PC-9 (cell line): ENCODE measurements at places on chromosomes 2 and 18. TPM values are rescaled to one million over a fixed set of nuclear protein-coding genes. Genes with fewer than 3 reads are reported as not detected.
A peak's percentile ranks its signal among the peaks of the same experiment; 100 is the strongest.

DNA sequence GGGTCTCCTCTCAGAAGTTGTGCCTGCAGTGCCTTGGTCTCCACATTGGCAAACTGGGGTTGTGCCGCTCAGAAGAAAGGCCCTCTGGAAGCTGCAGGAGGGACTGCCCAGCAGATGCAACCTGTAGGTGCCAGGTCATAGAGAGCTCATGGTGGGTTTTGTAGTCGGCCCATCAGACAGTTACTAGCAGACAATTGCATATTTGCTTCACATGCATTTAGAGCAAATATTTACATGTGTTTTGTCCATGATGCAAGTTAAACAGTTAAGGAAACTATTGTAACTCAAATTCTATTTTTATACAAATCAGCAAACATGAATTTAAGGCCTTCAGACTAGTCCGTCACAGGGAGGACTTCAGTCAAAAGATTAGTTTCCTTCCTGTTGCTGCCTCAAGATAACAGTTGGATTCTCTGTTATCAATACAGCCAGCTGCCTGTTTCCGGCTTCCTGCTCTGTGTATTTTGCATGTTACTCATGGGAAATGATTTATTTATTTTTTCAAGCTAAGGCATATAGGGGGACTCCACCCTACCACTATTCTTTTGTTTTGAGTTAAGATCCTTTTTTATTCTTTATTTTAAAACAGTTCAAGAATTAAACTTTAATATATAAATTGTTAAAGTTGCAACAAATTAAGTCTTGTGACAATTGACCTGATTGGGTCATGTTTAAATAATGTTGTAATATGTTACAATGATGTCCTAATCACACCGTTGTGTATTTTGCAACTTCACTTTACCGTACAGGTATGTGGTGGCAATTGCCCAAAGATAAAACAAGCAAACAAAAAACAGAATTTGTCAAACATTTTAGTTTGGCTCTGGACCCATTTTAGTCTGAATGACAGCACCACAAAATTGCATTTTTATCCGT, 133.5 kb downstream of the SPTBN1 start:
- H3K27me3 ChIP-seq, result no peaks in the 10 kb centered on the region
- H3K4me3 ChIP-seq, result no peak overlapping the region
- peaks cover 4% of the 10 kb centered on the region; the same call in 1 of the 2 replicates for H3K36me3 ChIP-seq
- DNase-seq, result no peak

Gene AKAIN1
- not detected in 2 replicates for total RNA-seq

- H3K27me3 ChIP-seq, result no peaks in the 10 kb centered on the region
- no peaks in the 10 kb centered on the region for H3K36me3 ChIP-seq
- no peak for DNase-seq
- no peak overlapping the region for H3K27ac ChIP-seq
- H3K4me1 ChIP-seq, result no peaks in the 10 kb centered on the region; the same call in 1 of the 2 replicates
- H3K4me3 ChIP-seq, result no peak overlapping the region
These were observed 250.7 kb downstream of the LPIN1 start for GRCh38 chr2:11997142-11997541.

GRCh38 chr18:59861009-59861408, 38.8 kb upstream of the PMAIP1 start:
- H3K36me3 ChIP-seq, result no peaks in the 10 kb centered on the region
- no peak for DNase-seq
- no peak overlapping the region for H3K27ac ChIP-seq
- H3K27me3 ChIP-seq, result no peaks in the 10 kb centered on the region
- no peak overlapping the region for H3K4me3 ChIP-seq
- peaks cover 34% of the 10 kb centered on the region for H3K4me1 ChIP-seq

DNA sequence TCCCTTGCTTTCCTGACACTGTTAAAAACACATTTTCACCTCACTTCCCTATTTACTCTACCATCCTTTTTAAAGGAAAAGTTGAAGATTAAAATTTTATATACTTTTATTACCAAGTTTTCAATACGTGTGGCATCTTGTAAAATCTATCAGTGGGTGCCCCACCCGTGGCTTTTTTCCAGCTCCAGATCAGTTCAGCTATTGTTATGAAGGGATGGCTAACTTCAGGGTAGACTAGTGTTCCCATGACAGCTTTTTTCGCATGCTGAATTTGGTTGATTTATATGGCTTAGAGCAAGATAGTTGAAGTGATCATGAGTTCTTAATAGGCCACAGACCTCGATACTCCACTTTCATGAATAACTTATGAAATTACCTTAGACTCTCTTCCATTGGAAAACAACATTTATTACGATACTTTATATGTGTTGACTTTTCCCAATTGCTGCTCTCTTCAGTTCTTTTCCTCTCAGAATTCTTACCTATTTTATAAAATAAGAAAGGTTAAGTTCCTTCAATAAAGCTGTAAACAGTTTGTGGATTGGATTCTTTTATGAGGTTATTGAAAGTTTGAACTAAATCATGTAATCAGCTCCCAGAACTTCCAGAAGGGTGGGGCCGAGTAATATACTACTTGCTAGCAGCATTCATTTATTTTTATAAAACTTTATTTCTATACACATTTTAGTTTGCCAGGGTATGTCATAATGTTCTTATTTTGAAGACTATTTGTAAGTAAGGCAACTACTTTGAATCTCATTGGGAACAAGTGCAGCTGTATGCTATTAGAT, 680.9 kb downstream of the SATB2 start:
- H3K36me3 ChIP-seq, result no peaks in the 10 kb centered on the region
- H3K27me3 ChIP-seq, result no peaks in the 10 kb centered on the region
- no peak overlapping the region for H3K27ac ChIP-seq

Gene RIT2
- total RNA-seq, result not detected in 2 replicates

GRCh38 chr18:61435064-61435652, 101.9 kb downstream of the CDH20 start:
- no peak overlapping the region for H3K4me3 ChIP-seq
- H3K36me3 ChIP-seq, result no peaks in the 10 kb centered on the region
- no peaks in the 10 kb centered on the region for H3K27me3 ChIP-seq
- no peak for DNase-seq
- no peaks in the 10 kb centered on the region for H3K4me1 ChIP-seq

DNA sequence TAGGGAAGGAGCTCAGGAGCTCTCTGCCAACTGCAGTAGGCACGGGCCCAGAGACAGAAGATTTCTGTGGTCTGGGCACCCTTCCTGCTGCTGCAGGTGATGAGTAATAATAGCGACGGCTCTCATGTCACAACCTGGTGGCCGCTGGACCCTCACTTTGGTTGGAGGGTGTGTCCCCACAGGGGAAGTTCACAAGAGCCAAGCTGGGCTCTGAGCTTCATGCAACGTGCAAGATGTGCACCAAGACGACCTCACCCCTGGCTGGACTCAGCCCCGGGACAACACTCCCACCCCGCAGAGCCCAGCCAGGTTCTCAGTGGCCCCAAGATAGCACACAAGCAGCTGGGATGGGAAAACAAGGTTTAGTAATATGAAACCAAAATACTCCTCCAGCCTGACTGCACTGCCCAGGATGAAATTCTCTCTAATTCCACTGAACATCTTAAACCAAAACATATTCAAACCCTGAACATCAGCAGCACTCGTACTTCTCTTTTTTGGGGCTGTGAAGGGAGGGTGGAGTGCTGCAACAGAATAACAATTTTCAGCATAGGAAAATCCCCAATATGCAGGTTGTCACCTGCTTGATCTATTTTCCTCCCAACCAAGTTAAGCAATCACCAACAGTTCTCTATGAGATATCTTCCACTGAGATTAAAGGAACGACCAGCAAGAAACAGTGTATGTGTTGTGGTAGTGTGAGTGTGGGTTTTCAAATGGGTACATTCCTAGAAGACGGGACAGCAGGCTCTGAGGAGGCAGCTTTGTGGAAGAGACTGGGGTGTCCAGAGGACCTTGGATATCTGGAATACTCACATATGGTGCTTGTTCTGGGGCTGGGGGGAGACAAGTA, 26.5 kb downstream of the BCL2 start:
- H3K36me3 ChIP-seq, result no peaks in the 10 kb centered on the region
- H3K27ac ChIP-seq, result no peak overlapping the region
- H3K4me3 ChIP-seq, result no peak overlapping the region
- H3K27me3 ChIP-seq, result no peaks in the 10 kb centered on the region

Gene PAIP2B
- 5.4 and 6.1 TPM in 2 replicates for total RNA-seq

DNA sequence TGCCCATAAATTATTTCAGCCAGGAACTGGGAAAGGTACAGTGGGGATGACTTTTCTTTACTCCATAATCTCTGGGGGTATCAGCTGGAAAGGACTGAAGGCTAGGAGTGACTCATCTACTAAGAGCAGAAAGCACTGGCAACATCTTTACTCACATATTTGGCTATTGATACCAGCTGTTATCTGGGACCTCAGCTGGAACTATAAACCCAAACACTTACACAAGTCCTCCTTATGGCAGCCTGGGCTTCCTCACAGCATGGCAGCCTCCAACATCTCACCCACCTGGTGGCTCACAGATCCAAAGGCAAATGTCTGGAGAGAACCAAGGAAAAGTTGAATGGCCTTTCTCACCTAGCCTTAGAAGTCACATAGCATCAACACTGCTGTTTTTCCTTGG, 379.0 kb upstream of the RND3 start:
- no peaks in the 10 kb centered on the region for H3K4me1 ChIP-seq
- DNase-seq, result no peak
- H3K27me3 ChIP-seq, result no peaks in the 10 kb centered on the region
- H3K4me3 ChIP-seq, result no peak overlapping the region
- no peak overlapping the region for H3K27ac ChIP-seq

Gene DNAJC5G
- not detected in 2 replicates for total RNA-seq

Gene TMEM17
- 7.6 and 11.0 TPM in 2 replicates for total RNA-seq

DNA sequence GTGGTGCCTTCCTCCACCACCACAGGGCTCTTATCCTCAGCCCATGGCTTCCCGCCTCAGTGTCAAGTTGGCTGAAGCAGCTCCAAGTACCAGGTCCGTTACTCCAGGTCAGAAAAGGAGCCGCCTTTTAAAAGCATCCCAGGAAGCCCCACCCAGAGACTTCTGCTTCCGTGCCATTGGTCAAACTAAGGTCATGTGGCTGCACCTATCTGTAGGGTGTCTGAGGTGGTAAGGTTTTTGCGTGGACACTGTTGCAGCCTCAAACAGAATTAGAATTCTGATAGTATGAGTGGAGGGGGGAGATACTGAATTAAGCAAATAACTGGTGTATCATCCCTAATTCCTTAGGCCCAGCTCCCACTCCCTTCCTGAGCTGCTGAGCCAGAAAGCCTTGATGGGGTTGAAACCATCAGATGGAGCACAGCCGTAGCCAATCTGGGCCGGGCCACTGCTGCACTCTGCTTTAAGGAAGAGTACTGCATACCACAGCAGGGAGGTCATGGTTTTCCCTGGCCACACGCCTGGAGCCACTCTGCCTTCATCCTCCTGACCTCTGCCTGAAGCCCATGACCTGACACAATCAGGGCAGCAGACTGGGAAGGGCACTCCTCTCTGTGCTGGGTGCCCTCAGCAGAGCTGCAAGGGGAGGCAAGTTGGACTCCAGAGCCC, 8.4 kb downstream of the TMEM247 start:
- no peak overlapping the region for H3K4me3 ChIP-seq
- no peaks in the 10 kb centered on the region for H3K36me3 ChIP-seq
- peak; percentile 57 for DNase-seq
- H3K4me1 ChIP-seq, result peaks cover 8% of the 10 kb centered on the region

DNA sequence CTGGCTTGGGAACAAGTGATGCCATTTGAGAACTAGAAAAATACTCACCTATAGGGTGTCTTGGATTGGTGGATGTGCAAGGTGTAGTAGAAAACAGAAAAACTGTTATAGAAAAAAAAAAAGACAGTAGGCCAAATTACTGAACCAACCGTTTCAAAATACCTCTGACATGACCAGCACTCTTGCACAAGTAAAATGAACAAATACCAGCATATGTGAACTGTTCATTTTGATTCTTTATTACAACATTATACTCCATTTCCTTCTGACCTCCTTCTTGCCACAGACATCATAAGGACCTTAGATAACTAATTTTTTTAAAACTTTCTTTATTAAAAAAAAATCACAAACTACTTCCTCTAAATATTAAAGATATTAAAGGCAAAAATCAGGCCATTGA, 125.5 kb downstream of the ATAD2B start:
- no peaks in the 10 kb centered on the region for H3K27me3 ChIP-seq
- H3K4me3 ChIP-seq, result no peak overlapping the region
- peaks cover 6% of the 10 kb centered on the region; the same call in 1 of the 2 replicates for H3K36me3 ChIP-seq
- peaks cover 34% of the 10 kb centered on the region for H3K4me1 ChIP-seq

Gene PROM2
- 129 and 147 TPM in 2 replicates for total RNA-seq

DNA sequence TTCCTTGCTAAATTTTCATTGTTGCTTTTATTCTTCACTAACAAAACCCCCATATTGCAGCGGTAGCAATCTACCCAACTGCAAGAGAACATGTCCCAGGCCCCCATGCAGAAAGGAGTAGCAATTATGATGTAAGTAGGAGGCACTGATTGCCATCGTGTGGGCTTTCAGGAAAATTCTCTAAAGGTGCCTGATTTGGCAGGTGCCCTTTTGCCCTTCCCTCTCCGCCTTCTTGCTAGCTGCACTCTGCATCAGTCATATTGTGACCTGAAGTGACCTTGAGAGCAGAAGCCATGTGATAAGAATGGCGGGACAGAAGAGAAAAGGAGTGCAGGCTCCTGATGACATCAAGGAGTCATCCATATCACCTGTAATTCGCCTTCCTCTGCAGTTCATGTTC, 112.1 kb downstream of the NCKAP5 start:
- no peak for DNase-seq
- H3K27me3 ChIP-seq, result 0 out of 2 replicates have a peak, but pooled peaks cover 3% of the 10 kb centered on the region
- no peaks in the 10 kb centered on the region for H3K4me1 ChIP-seq
- no peaks in the 10 kb centered on the region for H3K36me3 ChIP-seq

DNA sequence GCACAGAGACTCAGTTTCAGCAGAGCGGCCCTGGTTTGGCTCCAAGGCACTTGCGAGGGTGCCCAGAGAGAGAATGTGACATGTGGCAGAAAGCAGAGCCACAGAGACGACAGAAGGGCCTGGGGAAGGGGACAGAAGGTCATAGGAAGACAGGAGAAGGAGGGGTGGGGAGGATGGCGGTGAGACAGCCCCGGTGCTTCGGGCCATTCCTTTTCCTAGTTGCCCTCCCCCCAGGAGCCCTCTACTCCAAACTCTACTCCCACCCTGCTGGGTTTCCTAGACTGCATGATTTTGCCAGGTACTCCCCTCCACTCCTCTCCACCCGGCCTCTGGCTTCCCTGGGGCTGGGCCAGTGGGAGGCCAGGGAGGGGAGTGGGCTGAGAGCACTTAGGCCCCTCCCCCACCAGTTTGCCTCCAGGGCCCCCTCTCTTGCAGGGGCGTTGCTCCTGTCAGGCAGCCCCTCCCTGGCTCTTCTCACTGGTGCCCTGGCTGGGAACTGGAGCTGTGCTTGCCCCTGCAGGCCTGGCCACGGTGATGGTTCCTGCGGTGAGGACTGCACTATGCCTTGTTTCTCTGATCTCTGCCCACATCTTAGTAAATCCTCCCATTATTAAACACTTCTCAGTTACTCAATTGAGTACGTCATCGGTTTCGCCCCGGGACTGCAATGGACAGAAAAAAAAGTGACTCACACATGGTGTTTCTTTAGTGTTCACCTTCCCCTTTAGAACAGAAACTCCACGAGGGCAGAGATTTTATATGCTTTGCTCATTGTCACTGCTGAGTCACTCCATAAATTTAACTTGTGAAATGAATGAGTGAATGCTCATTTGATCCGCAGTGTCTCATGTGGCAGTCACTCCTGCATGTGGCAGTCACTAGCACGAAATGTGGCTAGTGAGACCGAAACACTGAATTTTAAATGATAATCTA, 58.7 kb upstream of the SP3 start:
- no peak overlapping the region for H3K27ac ChIP-seq
- no peaks in the 10 kb centered on the region for H3K36me3 ChIP-seq
- H3K4me1 ChIP-seq, result 0 out of 2 replicates have a peak, but pooled peaks cover 5% of the 10 kb centered on the region
- DNase-seq, result peak; percentile 62
- H3K27me3 ChIP-seq, result no peaks in the 10 kb centered on the region
- no peak overlapping the region for H3K4me3 ChIP-seq

GRCh38 chr2:84649487-84650142, 133.3 kb downstream of the DNAH6 start:
- no peaks in the 10 kb centered on the region for H3K4me1 ChIP-seq
- H3K27ac ChIP-seq, result no peak overlapping the region
- no peak for DNase-seq
- no peaks in the 10 kb centered on the region for H3K36me3 ChIP-seq
- no peak overlapping the region for H3K4me3 ChIP-seq
